ENCODE measurements at places on chromosomes 3 and 15. TPM values are rescaled to one million over a fixed set of nuclear protein-coding genes. Genes with fewer than 3 reads are reported as not detected.

TMEM42 gene
- total RNA-seq = 8.8 TPM

C3orf70 gene
- total RNA-seq = 11.2 TPM

GOLGA6B gene
- total RNA-seq = not detected

SPINK8 gene
- not detected for total RNA-seq

NRROS gene
- 1.5 TPM for total RNA-seq

PLS1 gene
- total RNA-seq = 23.6 TPM

MCF2L2 gene
- total RNA-seq = 4.6 TPM

CLDN16 gene
- 0.27 TPM for total RNA-seq

GABRB3 gene
- not detected for total RNA-seq

MIX23 gene
- total RNA-seq = 85.2 TPM

NEK11 gene
- total RNA-seq = 4.4 TPM

CLRN1 gene
- not detected for total RNA-seq

LOXL1 gene
- total RNA-seq = 1.3 TPM

ZMYND10 gene
- total RNA-seq = 0.23 TPM

AGBL1 gene
- total RNA-seq = not detected

FGF12 gene
- 0.41 TPM for total RNA-seq

FBXO40 gene
- total RNA-seq = not detected

STX19 gene
- not detected for total RNA-seq

GP5 gene
- 0.25 TPM for total RNA-seq

DNAJA4 gene
- total RNA-seq = 1.1 TPM

CCRL2 gene
- 1.0 TPM for total RNA-seq

BDH1 gene
- total RNA-seq = 41.8 TPM

XPC gene
- total RNA-seq = 33.1 TPM

GTF2E1 gene
- 23.7 TPM for total RNA-seq

SLC28A2 gene
- 0.11 TPM for total RNA-seq

RBPMS2 gene
- total RNA-seq = 9.3 TPM

ZNF662 gene
- 10.3 TPM for total RNA-seq

OCA2 gene
- total RNA-seq = 0.57 TPM

PIGB gene
- 15.5 TPM for total RNA-seq

PLCB2 gene
- 4.0 TPM for total RNA-seq

NEK10 gene
- total RNA-seq = 0.39 TPM

P2RY13 gene
- total RNA-seq = not detected

CACNA2D3 gene
- not detected for total RNA-seq

DBR1 gene
- total RNA-seq = 16.9 TPM

CLDN1 gene
- total RNA-seq = 39.3 TPM

SPTBN5 gene
- 2.3 TPM for total RNA-seq

IP6K2 gene
- total RNA-seq = 100 TPM

GXYLT2 gene
- total RNA-seq = 3.4 TPM

RPL15 gene
- total RNA-seq = 1,611 TPM

CATSPER2 gene
- 1.4 TPM for total RNA-seq

UBAP1L gene
- total RNA-seq = 2.7 TPM

GALNT15 gene
- not detected for total RNA-seq

RAD51 gene
- total RNA-seq = 47.0 TPM

HGD gene
- 102 TPM for total RNA-seq
